ENCODE measurements at places on chromosomes 5 and 9.
A peak's percentile ranks its signal among the peaks of the same experiment; 100 is the strongest.

GRCh38 chr5:26009742-26010141 lies 1028.6 kb downstream of the CDH9 start:
- DNase-seq, result no peak

- no peak for DNase-seq
Measured at GRCh38 chr5:81779125-81779915, 28.4 kb upstream of the SSBP2 start.

DNA sequence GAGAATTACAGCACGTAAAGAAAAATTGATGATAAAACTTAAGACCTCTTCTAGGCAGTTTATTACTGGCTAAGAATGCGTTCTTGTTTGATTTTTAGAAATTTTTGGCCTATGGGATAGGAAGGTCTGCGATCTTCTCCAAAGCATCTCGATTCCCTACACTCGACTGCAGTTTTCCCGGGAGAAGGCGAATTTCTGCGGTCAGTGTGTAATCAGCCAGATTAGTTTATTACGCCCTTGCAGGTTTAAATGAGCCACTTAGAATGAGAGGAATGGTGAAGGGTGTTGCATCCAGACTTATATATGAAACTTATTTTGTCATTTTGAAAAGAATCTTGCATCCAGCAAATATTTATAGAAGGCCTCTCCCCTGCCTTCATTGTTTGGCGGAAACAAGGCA lies 1.2 kb downstream of the MTAP start:
- no peak for DNase-seq

DNA sequence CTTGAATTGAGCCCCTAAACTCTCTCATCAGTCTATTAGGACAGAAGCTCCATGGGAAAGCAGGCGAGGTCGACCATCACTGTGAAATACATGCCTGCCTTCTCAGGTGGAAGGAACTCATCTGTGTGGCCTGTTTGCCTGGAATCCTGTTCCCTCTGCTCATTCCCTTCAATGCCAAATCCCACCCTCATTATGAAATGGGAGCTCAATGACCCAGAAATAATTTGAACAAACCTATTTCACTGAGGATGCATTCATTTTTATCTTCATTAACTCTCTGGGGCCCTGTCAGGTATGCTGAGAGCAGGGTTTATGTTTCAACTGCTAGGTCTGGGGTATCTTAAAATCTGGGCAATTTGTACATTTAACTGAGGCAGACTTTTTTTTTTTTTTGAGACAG lies 142.2 kb downstream of the MED27 start:
- no peak for DNase-seq

GRCh38 chr5:96936431-96937320 lies 796 bp downstream of the LNPEP start:
- DNase-seq, result no peak

DNA sequence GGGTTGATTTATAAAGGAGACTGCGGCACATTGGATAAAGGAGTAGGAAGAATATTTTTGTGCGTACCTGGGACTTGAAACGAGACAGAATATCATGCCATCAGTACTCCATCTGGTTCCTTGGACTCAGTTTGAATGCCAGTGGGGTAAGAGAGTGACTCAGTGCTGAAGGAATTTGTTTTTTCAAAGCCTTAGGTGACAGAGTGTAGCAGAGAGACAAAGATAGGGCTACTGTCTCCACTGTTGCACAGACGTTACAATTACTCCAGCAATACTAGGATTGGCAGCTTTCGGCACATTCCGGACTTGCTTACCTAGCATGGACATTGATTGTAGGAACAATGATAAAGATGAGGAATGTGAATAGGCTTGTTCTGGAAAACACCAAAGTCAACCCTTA lies 250.7 kb downstream of the KCTD16 start:
- no peak for DNase-seq

- no peak for DNase-seq
Measured at GRCh38 chr9:17191082-17191481, 56.2 kb downstream of the CNTLN start.

- no peak for DNase-seq
Measured at GRCh38 chr9:11443631-11444030, 830.8 kb upstream of the PTPRD start.

DNA sequence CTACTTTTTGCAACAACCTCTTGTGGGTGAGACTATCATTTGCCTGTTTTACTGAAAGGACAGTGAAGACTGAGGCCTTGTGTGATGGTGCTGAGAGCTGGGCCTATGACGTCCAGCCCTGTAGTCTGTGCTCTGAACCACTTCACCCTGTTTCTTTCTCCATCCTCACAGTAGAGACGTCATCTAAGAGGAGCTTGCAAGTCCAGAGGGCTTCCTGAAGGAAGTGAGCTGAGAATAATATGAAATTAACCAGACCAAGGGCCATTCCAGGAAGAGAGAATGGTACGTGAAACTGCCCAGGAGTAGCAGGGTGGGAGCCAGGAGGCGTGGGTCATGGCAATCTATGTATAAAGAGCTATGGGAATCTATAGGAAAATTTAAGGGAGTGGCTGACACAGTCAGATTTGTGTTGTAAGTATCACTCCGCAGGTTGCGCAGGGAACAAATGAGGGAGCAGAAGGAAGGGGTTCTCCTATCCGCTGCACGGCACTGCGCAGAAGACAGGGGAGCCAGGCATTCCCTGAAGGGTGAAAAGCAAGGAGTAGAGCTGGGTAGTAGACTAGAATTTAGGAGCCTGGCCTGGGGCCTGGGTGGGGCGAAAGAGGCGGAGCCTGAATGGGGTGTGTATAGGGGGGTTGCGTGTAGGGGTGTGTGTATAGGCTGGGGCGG lies 596 bp upstream of the FGFR4 start:
- DNase-seq, result no peak

GRCh38 chr9:99180199-99180598 lies 41.5 kb downstream of the ALG2 start:
- no peak for DNase-seq

GRCh38 chr9:38747067-38747466 lies 27.1 kb upstream of the FAM240B start:
- no peak for DNase-seq

DNA sequence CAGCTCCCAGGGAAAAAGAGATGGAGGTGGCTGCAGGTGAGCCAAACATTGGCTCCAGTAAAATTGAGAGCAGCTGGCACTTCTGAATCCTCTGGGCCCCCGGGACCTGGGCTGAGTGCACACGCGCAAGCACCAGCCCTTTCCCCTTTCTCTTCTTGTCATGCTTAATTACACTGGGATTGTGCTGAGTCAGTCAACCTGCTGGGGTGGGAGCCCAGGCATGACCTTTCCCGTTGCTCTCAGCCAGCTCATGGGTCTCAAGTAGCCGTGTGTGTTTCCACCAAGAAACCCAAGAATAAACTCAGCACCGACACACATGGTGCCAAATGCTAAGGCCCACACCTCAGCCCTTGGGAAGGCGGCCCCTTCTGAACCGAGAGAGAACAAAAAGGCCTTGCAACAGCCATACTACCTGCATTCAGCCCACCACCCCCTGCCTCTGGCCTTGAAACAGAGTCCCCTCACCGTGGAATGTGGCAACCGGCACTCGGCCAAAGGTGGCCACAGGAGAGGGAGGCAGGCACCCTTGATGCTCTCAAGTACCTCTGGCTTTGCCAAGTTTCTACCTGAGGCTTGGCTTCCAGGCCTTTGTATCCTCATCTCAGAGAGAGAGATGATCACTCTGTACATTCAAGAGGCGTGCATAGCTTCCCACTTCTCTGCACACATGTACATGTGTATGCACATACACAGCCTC lies 28.1 kb downstream of the SLIT3 start:
- DNase-seq, result no peak

DNA sequence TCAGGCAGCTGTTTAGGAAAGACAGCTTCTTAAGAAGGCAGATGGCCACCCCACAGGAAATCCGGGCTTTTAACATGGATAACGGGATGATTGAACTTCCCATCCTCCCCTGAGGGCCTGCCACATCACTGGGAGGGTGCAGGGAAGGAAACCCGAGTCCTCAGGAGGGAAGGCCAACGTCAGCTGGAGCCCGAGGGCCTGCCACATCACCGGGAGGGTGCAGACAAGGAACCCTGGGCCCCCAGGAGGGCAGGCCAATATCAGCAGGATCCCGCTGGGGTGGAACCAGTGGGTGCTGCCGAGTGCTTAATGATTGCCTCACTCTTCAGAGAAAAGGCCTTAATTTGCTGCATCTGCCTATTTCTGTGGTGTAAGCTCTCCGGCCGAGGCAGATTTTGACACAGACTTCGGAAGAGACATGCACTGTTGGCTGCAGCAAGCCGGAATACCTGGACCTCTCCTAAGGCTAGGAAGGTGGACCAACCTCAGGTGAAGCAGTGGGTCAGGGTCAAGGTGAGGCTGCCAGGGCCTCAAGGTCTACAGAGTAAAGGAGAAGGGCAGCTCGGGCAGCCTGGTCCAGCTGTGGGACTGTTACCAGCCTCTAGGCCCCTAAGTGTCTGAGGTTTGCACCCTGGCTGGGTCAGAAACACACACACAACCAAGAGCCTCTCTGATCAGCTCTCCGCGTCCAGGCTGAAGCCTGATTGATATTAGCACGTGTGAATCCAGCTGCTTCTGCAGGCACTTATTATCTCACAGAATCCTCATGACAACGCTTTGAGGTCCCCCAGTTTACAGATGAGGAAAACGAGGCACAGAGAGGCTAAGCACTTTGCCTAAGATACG lies 14.8 kb upstream of the COL5A1 start:
- peak; percentile 62 for DNase-seq

DNA sequence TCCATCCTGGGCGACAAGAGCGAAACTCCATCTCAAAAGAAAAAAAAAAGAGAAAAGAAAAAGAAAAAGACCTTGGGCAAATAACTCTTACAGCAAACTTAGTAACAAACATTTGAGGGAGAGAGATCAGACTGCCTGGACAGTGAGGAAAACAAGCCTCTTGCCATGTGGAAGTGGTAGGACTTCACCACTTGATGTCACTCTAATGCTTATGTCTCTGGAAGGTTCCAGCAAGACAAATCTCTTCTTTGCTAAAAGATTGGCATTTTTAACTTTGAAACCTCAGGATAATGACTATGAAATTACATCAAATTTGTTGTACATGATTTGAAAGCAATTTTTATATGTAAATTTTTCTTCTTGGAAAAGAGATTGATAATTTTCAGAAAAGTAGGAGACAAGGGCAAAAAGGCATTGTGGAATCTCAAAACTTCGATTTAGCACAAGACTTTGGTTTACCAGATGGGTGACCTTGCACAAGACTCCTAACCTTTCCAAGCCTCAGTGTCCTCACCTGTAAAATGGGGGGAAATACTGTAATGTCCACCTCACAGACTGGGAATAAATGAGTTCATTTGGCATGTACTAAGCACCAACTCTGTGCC lies 5.4 kb downstream of the ACTL7B start:
- DNase-seq, result no peak

DNA sequence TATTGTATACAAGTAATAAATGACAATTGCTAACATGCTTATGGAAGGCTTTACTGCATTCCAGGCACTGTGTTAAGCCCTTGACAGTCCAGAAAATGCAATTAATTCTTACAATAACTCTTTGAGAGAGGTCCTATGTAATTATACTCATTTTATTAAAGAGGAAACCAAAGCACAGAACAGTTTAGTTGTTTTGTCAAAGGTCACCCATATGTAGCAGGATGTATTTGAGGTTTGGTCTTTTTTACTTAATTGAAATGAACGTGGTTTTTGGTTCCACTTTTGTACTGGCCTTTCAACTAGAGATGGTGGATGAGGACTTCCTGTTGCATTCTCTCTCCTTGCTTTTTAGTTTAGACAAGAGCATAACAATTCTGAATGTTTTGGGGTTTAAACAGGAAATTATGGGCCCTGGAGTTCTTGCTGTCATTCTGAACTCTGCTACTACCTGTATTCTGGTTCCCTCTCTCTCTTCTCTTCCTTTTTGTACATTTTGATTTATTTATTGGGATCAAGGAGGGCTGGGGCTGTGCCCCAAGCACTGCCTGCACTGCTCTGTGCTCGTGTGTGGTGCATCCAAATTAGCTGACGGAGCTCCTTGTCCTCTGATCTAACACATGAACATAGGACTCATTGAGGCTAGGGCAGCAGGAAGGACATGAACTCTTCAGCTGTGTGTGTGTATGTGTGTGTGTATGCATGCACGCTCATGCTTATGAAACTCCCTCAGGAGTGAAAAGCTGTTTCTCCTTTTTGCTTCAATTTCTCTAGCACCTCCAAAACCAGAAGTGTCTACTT lies 47.4 kb downstream of the SLC28A3 start:
- DNase-seq, result no peak

GRCh38 chr9:137650259-137650658 lies 31.5 kb downstream of the EHMT1 start:
- no peak for DNase-seq

DNA sequence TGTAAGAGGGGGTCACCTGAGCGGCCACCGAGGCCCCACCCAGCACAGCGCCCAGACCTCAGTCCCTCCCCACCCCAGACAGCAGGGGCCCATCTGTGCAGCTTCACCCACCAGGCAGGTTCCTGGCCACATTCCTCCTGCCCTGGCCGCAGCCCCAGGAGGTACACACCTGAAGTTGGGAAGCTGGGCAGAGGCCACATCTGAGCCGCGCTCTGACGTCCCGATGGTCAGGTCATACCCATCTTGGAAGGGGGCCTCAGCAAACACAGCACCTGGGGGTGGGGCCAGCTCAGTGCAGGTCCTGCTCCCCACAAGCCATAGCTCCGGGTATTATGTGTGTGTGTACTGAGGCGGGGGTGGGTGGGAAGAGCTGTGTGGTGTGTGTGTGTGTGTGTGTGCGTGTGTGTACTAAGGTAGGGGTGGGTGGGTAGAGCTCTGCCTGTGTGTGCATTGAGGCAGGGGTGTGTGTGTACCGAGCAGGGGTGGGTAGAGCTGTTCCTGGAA lies 5.6 kb downstream of the SPOUT1 start:
- no peak for DNase-seq

DNA sequence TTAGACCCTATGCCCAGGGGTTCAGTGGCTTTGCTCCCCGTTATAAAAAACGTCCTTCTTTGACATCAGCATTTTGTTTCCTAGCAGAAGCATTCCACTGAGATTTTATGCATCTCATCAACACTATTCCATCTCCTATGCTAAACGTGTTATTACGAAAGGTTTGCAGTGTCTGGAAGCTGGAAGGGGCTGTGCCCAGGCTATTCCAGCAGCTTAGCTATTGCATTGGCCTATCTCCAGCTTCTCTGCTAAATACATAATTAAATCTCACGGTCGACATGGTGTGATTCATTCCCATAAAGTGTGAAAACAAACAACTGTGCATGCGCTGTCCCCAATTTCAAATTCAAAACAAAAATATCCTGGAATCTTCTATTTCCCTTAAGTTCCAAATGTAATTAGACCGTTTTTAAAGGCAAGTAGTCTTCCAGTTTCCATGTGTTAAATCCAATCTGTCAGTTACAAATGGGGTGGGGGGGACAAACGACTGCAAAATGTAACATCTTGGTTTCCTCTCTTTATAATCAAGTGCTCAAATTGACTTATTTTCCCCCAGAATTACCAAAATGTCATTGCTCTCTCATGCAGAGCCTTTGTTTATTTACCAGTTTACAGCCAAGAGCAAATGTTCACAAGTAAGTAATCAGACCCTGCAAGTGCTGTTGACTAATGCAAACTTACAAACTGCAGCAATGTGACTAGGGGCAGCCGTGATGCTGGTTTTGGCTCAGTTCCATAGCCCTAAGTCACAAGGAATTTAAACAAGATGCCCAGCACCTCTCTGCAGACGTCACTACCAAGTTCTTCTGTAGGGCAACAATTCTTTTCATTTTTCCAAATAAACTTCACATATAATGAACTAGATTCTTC lies 212.3 kb upstream of the RORB start:
- DNase-seq, result no peak

- no peak for DNase-seq
Measured at GRCh38 chr5:113205323-113205722, 228.7 kb downstream of the DCP2 start.
